ENCODE measurements at places on chromosomes 4 and X.

GRCh38 chr4:2142630-2143427, 83.7 kb downstream of the NAT8L start:
- DNase-seq, result no peak

DNA sequence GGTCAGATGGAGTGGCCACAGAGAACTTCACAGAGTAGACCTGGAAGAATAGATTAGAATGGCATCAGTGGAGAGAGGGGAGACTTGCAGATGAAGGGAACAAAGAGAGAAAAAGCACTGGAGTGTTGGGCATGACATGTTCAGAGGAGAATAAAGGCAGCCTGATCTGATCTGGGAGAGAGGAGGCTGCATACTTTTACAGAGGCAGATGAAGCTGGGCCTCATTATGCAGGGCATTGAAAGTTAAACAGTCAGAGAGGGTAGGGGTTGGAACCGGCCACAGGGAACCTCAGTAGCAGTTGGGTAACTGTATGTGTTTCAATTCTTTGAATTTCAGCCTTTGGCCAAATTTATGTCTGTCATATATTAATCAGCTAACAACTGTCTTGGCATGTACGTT, 61.2 kb downstream of the SH3BGRL start:
- DNase-seq, result no peak

DNA sequence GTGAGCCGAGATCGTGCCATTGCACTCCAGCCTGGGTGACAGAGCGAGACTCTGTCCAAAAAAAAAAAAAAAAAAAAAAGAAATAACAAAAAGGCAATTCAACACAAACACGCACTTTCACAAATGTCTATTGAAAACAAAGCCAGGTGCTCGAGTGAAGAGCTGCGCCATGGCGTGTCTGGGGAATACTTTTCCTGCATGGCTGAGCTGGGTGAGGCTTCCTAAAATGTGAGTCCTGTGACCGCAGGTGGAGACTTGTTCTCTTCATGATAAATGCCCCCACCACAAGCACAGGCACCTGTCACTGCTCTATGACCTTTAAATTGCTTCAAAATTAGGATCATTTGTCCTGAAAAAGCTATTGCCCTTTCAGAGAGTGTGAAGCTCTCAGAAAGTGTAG, 4.0 kb upstream of the ABLIM2 start:
- no peak for DNase-seq

- DNase-seq, result no peak
These were observed 26.2 kb downstream of the IRF2 start for GRCh38 chr4:184448141-184448540.

DNA sequence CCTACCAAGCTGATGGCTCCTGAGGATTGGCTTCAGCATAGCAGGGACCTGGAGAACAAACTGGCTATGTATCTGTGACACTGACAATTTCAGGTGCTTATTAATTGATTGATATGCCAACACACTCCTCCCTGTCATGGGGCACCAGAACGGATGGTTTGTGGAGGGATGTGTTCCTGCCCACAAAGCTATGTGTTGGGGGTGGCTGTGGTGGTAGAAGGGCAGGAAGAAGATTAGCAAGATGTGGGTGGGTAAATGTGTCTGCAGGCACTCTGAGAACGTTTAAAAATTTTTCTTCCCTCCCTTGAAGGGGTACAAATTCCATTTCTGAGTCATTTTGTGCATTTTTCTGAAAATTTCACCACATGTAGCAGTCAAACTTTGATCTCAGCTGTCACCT, 55.0 kb upstream of the SCML1 start:
- DNase-seq, result no peak

DNA sequence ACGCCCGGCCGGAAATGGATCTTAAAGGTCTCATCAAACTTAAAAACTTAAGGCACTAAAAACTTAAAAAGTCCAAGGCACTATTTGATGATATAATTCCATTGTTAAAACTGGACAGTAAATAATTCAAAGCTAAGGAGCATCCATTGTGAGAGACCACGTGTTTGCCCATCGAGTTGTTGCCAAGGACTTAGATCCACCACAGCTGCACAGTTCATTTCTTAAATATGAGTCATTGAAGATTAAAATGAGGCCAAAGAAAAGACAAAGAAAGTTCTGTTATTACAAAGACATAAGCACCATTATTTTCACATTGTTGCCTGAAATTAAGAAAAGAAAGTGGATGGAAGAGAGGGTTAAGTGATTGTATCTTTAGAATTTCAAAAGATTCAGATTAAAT, 411.5 kb upstream of the FTHL17 start:
- no peak for DNase-seq

- peak; percentile 25 for DNase-seq
These were observed 180.7 kb downstream of the GASK1B start for GRCh38 chr4:157992038-157992705.
